ENCODE measurements at places on chromosomes 1 and 21.

GRCh38 chr1:112904071-112904830 lies 51.7 kb downstream of the SLC16A1 start:
- DNase-seq, result no peak

- DNase-seq, result no peak
Observed at GRCh38 chr1:26923711-26924110, 2.2 kb downstream of the NUDC start.

- DNase-seq, result no peak
Observed at GRCh38 chr1:231597971-231598370, 28.6 kb upstream of the DISC1 start.

- DNase-seq, result no peak
Observed at GRCh38 chr21:29208044-29208681, 77.7 kb downstream of the MAP3K7CL start.

GRCh38 chr21:45889256-45889655 lies 92.3 kb upstream of the COL6A1 start:
- DNase-seq, result no peak

DNA sequence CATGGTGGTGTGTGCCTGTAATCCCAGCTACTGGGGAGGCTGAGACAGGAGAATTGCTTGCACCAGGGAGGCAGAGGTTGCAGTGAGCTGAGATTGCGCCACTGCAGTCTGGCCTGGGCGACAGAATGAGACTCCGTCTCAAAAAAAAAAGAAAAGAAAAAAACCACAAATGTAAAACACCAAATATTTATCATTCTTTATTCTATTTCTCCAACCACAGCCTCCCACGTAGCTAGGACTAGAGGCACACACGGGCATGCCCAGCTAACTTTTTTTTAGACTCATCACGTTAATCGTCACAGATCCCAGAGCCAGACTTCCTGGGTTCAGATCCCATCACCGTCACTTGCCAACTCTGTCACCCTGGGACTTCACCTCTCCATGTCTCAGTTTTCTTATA lies 13.5 kb downstream of the DNAJC16 start:
- no peak for DNase-seq

All from NCI-H774 (cell line).